ENCODE measurements at places on chromosomes 2 and 18. TPM values are rescaled to one million over a fixed set of nuclear protein-coding genes. Genes with fewer than 3 reads are reported as not detected.

DCDC2C gene
- not detected for total RNA-seq

RALBP1 gene
- total RNA-seq: 113 TPM

CRACDL gene
- 0.16 TPM for total RNA-seq

MOB1A gene
- total RNA-seq: 157 TPM

UGT1A8 gene
- not detected for total RNA-seq

CNOT9 gene
- total RNA-seq: 46.6 TPM

CELF4 gene
- not detected for total RNA-seq

EGR4 gene
- total RNA-seq: 0.12 TPM

SPATA3 gene
- not detected for total RNA-seq

All from hair follicle dermal papilla cell (primary cell).